Activated T-helper 2 cell treated with anti-CD3 and anti-CD28 coated beads, Interferon-gamma antibody, Interleukin-2, Interleukin-4, amounts not matched to agents 10 μg/mL and 5 μg/mL and 100 μg/mL, durations not matched to agents 14 hours and 24 hours and 36 hours (primary cell): ENCODE measurements at places on chromosomes 2 and 18.

- no peaks in the 10 kb centered on the region for H3K27me3 ChIP-seq
- peak overlapping the region; percentile 1 for H3K27ac ChIP-seq
- peaks cover 53% of the 10 kb centered on the region for H3K4me1 ChIP-seq
- H3K36me3 ChIP-seq = peaks cover 36% of the 10 kb centered on the region
- no peak overlapping the region for H3K4me3 ChIP-seq
- no peak for DNase-seq
Observed at GRCh38 chr2:98503481-98504105, 58.9 kb downstream of the INPP4A start.

GRCh38 chr2:95047629-95048510 is 22.4 kb downstream of the MAL start:
- peaks cover 38% of the 10 kb centered on the region for H3K4me1 ChIP-seq
- H3K27ac ChIP-seq = no peak overlapping the region
- H3K27me3 ChIP-seq = no peaks in the 10 kb centered on the region
- no peak overlapping the region for H3K4me3 ChIP-seq
- no peak for DNase-seq

GRCh38 chr18:75066021-75066880 is 142.7 kb downstream of the PTGR3 start:
- H3K36me3 ChIP-seq = no peaks in the 10 kb centered on the region
- H3K4me1 ChIP-seq = peaks cover 16% of the 10 kb centered on the region
- H3K27ac ChIP-seq = no peak overlapping the region
- H3K27me3 ChIP-seq = no peaks in the 10 kb centered on the region
- H3K4me3 ChIP-seq = no peak overlapping the region
- no peak for DNase-seq

DNA sequence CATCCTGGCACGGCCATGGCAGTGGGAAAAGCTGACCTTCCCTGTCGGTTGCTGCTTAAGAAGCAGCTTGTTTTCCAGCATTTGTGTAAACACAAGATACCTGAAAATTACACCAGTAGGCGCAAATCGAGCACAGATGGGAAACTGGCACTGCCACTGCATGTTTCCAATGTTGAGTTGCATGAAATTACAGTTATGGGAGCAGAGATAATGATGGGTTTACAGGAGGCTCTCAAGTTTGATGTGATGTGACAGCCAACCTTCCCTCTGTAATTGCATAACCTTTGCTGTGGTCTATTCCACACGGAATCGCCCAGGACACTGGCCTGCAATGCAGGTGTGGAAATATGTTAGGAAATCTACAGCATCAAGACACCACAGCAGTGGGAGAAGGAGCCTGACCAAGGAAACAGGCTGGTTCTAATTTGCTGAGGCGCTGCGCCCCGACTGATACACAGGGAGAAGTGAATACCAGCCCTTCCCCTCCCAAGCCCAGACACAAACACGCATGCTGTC is 17.4 kb downstream of the GPR45 start:
- H3K4me3 ChIP-seq = no peak overlapping the region
- no peaks in the 10 kb centered on the region for H3K4me1 ChIP-seq
- no peak for DNase-seq
- H3K36me3 ChIP-seq = no peaks in the 10 kb centered on the region
- H3K27ac ChIP-seq = no peak overlapping the region
- H3K27me3 ChIP-seq = no peaks in the 10 kb centered on the region

DNA sequence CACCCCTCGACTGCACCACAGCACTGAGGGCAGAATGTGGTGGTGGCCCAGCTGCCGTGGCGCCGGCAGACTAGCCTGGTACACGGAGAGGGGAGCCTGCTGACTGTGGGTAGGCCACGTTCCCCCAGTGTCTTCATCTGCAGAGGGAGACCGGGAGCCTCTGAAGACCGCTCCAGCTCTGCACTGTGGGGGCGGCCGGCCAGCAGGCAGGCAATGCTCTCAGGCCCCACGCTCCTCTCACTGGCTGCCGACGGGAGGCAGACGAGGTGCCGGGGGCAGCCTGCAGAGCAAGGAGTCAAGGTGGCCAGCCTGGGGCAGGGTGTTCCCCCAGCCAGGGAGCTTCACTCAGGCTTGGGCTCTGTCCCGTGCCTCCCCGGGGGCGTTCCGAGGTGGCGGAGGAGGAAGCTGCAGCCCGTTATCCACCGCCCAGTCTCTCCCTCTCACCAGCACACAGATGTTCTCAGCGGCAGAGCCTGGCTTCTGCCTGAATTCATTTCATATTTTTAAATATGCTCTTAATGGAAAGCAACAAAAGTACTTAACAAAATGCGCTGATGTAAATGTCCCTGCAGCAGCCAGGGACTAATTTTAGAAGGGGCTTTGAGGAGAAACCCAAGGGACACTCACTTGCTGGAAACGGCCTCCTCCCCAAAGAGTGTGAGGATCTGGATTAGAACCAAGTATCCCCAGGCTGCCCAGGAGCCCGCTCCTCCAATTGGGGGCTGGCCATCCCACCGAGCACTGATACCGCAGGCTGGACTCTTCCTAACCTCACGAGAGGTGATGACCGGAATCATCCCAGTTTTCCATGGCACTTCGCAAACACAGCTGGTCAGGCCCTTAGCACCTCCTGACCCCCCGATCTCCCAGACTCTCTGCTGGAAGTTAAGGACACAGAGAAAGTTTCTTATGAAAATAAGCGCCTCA is 87.8 kb downstream of the HDAC4 start:
- H3K4me3 ChIP-seq = no peak overlapping the region
- no peak overlapping the region for H3K27ac ChIP-seq
- H3K36me3 ChIP-seq = peaks cover 26% of the 10 kb centered on the region
- peaks cover 24% of the 10 kb centered on the region for H3K4me1 ChIP-seq

- H3K27me3 ChIP-seq = peaks cover 17% of the 10 kb centered on the region
- H3K27ac ChIP-seq = no peak overlapping the region
- H3K4me1 ChIP-seq = peaks cover 1% of the 10 kb centered on the region
- no peaks in the 10 kb centered on the region for H3K36me3 ChIP-seq
- DNase-seq = no peak
- no peak overlapping the region for H3K4me3 ChIP-seq
Observed at GRCh38 chr2:38432820-38433606, 55.9 kb upstream of the ATL2 start.

DNA sequence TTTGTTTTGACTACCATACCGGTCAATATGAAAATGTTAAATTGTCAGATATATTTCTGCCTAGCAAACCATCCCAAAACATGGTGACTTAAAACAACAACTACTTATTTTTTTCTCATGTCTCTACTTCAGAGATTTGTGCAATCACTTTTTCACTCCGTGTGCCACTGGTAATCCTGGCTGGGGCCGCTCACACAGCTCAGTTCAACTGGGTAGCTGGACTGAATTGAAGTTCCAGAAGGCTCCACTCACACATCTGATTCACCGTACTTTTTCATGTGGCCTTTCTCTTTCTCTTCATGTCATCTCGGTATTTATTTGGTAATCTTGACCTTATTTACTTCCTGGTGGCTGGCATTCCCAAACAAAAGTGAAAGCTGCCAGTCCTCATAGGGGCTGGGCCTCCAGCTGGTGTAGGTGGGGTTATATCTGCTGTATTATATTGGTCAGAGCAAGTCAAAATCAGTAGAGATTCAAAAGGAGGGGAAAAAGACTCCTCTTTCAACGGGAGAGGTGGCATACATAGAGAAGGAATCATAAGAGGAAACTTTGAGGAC is 513.9 kb upstream of the NXPH2 start:
- no peak overlapping the region for H3K27ac ChIP-seq
- H3K27me3 ChIP-seq = no peaks in the 10 kb centered on the region
- DNase-seq = no peak
- H3K4me1 ChIP-seq = no peaks in the 10 kb centered on the region

- H3K4me3 ChIP-seq = no peak overlapping the region
- DNase-seq = no peak
- H3K27me3 ChIP-seq = peaks cover 51% of the 10 kb centered on the region
- no peaks in the 10 kb centered on the region for H3K36me3 ChIP-seq
- peaks cover 3% of the 10 kb centered on the region for H3K4me1 ChIP-seq
Observed at GRCh38 chr2:101146535-101146934, 4.6 kb downstream of the TBC1D8 start.

DNA sequence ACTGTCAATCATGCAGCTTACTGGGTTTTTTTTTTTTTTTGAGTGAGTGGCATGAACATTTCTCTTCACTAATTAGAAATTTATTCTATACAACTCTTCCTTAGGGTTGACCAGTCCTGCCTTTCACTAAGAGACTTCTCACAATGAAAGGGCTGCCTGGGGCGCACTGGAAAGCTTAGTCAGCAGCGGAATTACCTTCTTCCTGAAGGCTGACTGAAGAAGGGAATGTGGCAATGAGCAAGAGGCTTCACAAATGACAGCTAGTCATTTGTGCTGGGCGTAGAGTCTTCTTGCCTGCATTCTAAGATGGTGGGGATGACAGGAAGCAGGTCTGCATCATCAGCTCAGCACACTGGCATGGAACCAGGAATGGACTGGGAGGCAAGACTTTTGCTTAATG is 15.6 kb upstream of the SCN3A start:
- no peaks in the 10 kb centered on the region for H3K36me3 ChIP-seq
- no peaks in the 10 kb centered on the region for H3K4me1 ChIP-seq
- no peak overlapping the region for H3K27ac ChIP-seq
- no peak for DNase-seq
- H3K4me3 ChIP-seq = no peak overlapping the region

DNA sequence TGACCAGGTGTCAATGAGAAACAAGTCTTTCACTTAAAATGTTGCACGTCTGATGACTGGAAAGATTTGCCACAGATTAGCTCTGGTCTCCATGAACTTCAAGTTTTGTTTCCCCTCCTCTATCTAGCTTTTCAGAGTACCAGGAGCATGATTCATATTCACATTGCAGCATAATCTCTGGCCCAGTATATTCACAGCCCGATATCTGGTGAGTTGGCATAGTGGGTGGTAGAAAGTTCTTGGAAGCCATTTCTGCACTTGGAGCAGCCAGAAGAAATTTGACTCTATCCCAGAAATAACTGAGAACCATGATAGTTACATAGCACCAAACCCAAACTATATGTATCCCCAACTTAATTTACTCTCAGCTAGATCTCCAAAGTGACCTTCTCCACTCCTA is 503.9 kb downstream of the PID1 start:
- no peaks in the 10 kb centered on the region for H3K27me3 ChIP-seq
- H3K36me3 ChIP-seq = no peaks in the 10 kb centered on the region
- DNase-seq = no peak

GRCh38 chr2:134685967-134686366 is 32.8 kb downstream of the TMEM163 start:
- H3K36me3 ChIP-seq = peaks cover 3% of the 10 kb centered on the region
- peaks cover 27% of the 10 kb centered on the region for H3K4me1 ChIP-seq
- no peak for DNase-seq
- no peak overlapping the region for H3K4me3 ChIP-seq
- peaks cover 16% of the 10 kb centered on the region for H3K27me3 ChIP-seq

DNA sequence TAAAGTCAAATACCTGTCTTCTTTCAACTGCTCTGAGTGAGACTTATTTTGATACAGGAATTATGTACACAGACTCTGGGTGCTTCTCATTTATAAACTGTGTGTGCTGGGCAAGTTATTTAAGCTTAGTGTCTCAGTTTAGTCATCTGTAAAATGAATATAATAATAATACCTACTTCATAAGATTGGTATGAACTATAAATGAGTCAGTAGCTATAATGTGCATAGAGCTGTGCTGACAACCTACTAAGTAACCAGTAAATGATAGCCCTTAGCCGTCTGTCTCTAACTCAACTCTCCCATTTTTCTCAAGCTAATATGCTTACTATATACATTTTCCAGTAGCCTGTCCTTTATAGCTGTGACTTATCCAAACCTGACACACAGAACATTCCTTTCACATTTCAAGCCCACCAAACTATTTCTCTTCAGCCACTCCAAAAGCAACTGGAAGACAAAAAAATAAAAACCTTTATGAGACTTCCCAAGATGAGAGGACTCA is 319.8 kb downstream of the ETAA1 start:
- no peak for DNase-seq
- no peak overlapping the region for H3K27ac ChIP-seq
- no peaks in the 10 kb centered on the region for H3K4me1 ChIP-seq
- H3K27me3 ChIP-seq = no peaks in the 10 kb centered on the region
- H3K36me3 ChIP-seq = no peaks in the 10 kb centered on the region
- H3K4me3 ChIP-seq = no peak overlapping the region

- H3K27me3 ChIP-seq = peaks cover 4% of the 10 kb centered on the region
- H3K27ac ChIP-seq = no peak overlapping the region
- no peaks in the 10 kb centered on the region for H3K36me3 ChIP-seq
- H3K4me1 ChIP-seq = peaks cover 1% of the 10 kb centered on the region
- DNase-seq = no peak
Observed at GRCh38 chr2:172806493-172806892, 70.8 kb downstream of the RAPGEF4 start.

DNA sequence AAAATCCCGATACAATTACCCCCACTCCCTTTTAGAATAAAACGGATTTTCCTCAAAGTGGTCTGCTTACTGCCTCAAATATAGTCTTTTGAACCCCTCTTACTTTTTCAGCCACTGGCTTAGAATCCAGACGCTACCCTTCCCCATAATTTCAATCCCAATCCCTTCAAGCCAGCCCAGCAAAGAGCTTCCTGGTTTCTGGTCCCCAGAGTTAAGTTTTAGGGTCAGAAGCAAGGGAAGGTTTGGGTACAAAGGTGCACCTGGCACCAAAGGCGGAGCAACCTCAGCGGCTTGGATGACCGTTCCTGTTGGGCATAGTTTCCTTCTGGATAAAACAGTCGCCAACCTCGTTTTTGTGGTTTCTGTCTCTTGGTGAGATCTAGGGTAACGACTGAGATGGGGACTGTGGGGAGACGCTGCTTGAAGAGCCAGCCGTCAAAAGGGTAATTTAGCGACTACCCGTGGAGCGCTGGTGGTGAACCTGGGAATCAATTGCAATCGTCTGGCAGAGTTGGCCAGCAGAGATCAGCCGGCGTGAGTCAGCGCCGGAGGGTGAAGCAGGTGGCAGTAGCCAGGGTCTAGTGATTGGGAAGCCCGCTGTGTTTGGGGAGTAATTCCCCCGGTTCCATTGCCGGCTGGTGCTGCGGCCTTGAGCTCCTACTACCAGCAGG is 1.6 kb downstream of the FEV start:
- H3K36me3 ChIP-seq = no peaks in the 10 kb centered on the region
- DNase-seq = no peak
- H3K27me3 ChIP-seq = peaks cover 64% of the 10 kb centered on the region
- no peak overlapping the region for H3K27ac ChIP-seq

DNA sequence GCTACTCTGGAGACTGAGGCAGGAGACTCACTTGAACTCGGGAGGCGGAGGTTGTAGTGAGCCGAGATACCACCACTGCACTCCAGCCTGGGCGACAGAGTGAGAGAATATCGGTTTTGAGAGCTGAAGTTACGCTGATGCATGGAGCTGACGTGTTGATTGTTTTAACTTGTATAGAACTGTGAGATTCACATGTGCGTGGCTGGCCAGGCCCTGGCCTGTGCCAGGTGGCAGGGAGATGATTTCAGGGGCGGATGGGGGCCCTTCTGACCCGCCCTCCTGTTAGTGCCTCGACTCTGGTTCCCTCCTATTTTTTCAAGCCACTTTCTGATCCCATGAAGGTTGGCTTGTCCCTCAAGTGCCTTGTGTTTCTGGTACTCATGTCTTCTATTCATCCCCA is 25.7 kb downstream of the GATA6 start:
- H3K4me1 ChIP-seq = no peaks in the 10 kb centered on the region
- H3K4me3 ChIP-seq = no peak overlapping the region
